ENCODE measurements at places on chromosomes 5 and 9. TPM values are rescaled to one million over a fixed set of nuclear protein-coding genes. Genes with fewer than 3 reads are reported as not detected.

DNA sequence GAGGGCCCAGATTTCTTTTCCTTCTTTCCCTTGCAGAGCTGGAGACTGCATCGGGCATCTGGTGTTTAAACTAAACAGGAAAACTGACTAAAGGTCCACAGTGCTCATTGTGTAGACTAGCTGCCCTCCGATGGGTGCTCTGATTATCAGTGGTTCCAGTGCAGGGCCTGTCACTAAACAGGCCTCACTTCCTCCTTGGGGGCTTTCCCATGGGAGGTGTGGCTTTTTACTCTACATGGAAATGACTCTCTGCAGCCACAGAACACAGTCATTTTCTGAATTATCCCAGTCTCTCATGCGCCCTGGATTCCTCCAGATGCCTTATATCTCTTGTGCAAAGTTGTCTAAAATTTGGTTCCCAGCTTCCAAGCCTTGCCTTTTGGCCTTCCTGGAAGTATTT lies 199.2 kb downstream of the TRIO start:
- DNase-seq: no peak
- peaks cover 27% of the 10 kb centered on the region for H3K27me3 ChIP-seq
- peaks cover 3% of the 10 kb centered on the region for H3K4me1 ChIP-seq

DNA sequence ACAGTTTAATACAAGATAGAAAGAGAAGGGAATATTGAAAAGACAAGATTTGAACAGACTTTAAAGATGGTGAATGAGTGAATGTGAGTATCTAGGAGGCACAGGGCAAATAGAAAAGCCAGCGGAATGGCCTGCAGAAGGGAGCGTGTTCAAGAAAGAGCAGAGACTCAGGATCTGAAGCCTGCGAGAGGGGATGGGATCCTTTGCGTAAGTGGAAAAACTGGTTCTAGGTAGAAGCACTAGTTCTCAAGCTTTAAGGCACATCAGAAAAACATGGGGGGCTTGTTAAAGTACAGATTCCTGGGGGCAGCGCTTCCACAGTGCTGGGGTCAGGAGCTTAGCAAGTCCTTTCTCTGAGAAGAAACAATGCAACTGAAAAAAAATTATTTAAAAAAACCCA lies 94.8 kb upstream of the NFIL3 start:
- no peaks in the 10 kb centered on the region for H3K4me1 ChIP-seq
- H3K4me3 ChIP-seq: no peak overlapping the region
- H3K36me3 ChIP-seq: no peaks in the 10 kb centered on the region
- no peak overlapping the region for H3K27ac ChIP-seq
- H3K27me3 ChIP-seq: peaks cover 45% of the 10 kb centered on the region
- no peak for DNase-seq

ESM1 gene
- not detected for total RNA-seq

GFPT2 gene
- 0.80 TPM for total RNA-seq

DNA sequence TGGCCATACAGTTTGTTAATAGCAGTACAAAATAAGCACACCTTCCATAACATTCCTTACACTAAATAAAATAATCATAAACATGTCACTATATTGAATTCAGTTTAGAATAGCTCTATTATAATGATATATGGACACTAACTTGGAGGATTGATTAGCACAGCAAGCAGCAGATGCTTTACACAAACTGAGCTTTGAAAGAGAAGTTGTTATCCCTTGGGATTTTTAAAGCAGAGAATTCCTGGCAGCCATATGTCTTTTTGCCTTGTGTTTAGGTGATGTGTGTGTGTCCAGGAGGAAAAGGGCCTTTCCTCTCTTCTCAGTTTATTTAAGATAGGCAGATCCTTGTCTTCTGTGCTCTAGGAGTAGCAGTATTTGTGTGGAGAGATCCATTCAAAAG lies 232.2 kb upstream of the GRIN3A start:
- H3K27ac ChIP-seq: no peak overlapping the region
- H3K36me3 ChIP-seq: no peaks in the 10 kb centered on the region
- no peaks in the 10 kb centered on the region for H3K4me1 ChIP-seq
- H3K27me3 ChIP-seq: no peaks in the 10 kb centered on the region
- DNase-seq: no peak

Measured in T-helper 17 cell (primary cell).